ENCODE measurements at places on chromosomes 1 and 21.

DNA sequence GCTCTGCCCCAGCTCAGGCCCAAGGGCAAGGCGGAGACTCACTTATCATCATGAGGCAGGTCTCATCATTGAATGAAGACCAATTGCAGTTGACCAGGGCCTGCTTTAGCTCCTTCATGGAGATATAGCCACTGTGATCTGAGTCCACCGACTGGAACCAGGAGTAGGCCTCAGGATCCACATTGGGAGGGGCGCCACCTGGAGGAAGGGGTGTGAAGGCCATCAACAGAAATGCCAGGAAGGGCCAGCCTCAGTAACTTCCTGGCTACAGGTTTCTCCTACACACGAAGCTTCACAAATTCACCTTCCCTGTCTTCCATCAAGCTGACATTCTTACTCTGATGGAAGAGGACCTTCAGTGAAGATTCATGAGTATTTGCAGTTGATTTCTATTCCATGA, 11.6 kb downstream of the PEF1 start:
- no peak for DNase-seq

GRCh38 chr1:190169311-190170067, 308.2 kb downstream of the BRINP3 start:
- DNase-seq, result no peak

DNA sequence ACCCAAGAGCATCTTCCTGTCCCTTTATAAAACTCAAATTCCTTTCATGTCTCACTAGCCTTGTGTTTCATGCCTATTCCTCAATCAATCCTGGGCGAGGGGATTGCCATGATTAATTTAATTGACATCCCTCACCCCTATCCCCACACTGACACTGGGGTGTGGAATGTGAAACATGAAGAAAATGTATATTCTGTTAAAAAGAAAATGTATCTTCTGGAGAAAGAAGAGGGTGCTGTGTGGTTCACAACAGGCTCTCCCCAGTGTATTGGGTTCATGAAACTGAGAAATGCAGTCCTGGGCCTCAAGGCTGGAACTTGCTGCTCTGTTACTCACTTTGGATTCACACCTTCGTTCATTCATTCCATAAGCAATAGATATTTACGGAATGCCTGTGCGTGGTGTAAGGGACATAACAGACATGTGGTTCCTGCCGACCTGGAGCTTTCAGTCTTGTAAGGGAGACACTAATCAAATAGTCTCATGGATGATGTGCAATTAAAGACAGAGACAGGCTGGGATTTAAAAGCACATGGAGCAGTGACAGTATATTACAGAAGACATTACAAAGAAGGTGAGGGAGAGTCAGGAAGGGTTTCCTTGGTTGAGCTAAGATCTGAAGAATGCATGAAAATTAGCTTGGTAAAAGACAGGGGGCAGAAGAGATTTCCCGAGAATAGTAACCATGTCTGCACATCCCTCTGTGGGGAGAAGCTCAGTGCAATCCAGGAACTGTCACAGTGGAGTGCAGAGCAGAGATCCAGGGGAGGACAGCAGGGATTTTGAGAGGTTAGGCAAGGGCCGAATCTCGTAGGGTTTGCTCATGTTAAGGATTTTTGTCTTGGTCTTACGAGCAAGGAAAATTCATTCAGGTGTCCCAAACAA, 32.1 kb downstream of the SERTAD4 start:
- DNase-seq, result no peak

- peak; percentile 76 for DNase-seq
Observed at GRCh38 chr1:17011439-17012307, at the start of gene ATP13A2. Gene ATP13A2 (minus strand): TSS chr1:17011928. CDS start chr1:17011738, 190 bp downstream.

DNA sequence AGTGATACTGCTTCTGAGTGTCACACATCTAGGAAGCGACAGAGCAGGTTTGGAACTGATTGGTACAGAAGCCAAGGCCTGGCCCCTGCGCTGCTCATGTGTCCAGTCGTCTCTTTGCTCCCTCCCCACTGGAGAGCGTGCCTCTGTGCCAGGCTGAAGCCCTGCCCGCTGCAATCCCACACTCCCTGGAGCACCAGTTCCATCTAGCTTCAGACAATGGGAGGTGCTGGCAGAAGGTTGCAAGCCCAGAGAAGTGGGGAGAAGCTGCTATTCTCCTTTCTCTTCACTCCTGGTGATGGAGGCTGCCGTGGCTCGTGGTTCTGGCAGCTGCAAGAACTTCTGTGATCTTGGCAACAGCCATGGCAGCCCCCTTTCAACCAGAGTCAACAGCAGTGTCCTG, 250.9 kb downstream of the MATN1 start:
- DNase-seq, result no peak

All from substantia nigra (tissue), 51 donors.